ENCODE measurements at places on chromosomes 6 and 20. TPM values are rescaled to one million over a fixed set of nuclear protein-coding genes. Genes with fewer than 3 reads are reported as not detected.

Gene RIPPLY2
- total RNA-seq: not detected

Gene LRRC1
- total RNA-seq: 3.6 TPM

Gene PSORS1C2
- total RNA-seq: not detected

Gene HMGCLL1
- not detected for total RNA-seq

Gene MOCS1
- total RNA-seq: 2.6 TPM

Gene TSPO2
- total RNA-seq: not detected

Gene LPIN3
- 2.6 TPM for total RNA-seq

Gene ZBTB24
- total RNA-seq: 15.9 TPM

Gene KLC4
- total RNA-seq: 36.9 TPM

Gene CNR1
- 0.19 TPM for total RNA-seq

Gene PDCD2
- total RNA-seq: 99.4 TPM

Gene LHFPL5
- not detected for total RNA-seq

Gene UBR2
- total RNA-seq: 36.9 TPM

GRCh38 chr6:158174514-158174913 is 6.4 kb downstream of the GTF2H5 start:
- no peak for DNase-seq

DNA sequence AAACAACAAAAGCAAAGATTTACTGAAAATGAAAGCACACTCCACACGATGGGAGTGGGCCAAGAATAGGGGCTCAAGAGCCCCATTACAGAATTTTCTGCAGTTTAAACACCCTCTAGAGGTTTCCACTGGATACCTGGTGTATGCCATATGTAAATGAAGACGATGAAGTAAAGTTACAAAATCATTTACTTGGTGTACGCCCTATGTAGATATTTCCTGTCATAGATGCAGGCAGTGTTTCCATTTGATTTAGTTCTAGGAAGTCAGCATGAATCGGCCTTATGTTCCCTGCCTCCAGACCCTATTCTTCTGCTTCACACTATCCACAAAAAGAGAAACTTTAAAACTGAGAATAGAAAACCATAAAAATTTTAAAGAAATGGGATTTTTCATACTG is 404.4 kb upstream of the GJE1 start:
- no peak for DNase-seq

DNA sequence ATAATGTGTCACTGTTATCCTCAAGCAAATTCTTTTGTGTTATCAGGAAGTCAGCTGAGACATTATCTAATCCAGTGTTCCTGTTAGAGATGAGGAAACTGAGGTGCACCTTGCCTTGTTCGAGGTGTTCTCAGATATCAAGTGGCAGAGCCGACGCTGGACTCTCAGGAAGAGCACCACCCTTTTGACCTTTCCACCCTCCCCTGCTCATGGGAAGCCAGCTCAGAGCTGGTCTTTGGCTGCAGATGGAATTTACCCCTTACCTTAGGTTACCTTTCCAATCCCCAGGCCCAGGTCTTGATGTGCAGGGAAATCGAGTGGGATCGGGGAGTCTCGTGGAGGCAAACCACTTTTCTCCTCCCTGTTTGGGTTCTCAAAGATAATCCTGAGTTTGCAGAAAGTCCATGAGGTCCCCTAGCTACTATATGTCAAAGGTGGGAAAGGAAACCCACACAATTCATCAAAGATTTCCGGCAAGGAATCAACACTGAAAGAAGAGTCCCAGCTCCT is 62.9 kb upstream of the PIM1 start:
- no peak for DNase-seq

GRCh38 chr6:119446609-119447008 is 97.0 kb upstream of the MAN1A1 start:
- DNase-seq: no peak

- DNase-seq: no peak
These were observed 711.9 kb upstream of the EPHA7 start for GRCh38 chr6:94131271-94131670.

- DNase-seq: no peak
These were observed 355.5 kb downstream of the PRKN start for GRCh38 chr6:162372106-162372505.

DNA sequence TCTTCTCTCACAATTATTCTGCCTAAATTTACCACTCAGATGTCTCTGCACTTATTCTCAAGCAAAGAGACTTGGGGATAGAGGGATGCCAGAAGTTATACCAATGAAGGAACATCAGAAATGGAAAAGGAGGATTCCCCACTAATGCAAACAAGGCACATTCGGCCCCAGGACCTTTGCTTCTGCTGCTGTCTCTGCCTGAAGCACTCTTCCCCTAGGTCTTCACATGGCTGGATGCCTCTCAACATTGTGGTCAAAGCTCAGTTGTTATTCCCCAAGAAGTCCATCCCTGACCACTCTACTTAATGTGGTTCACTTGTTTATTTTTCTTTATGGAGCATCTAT is 508.7 kb downstream of the DOK5 start:
- no peak for DNase-seq

DNA sequence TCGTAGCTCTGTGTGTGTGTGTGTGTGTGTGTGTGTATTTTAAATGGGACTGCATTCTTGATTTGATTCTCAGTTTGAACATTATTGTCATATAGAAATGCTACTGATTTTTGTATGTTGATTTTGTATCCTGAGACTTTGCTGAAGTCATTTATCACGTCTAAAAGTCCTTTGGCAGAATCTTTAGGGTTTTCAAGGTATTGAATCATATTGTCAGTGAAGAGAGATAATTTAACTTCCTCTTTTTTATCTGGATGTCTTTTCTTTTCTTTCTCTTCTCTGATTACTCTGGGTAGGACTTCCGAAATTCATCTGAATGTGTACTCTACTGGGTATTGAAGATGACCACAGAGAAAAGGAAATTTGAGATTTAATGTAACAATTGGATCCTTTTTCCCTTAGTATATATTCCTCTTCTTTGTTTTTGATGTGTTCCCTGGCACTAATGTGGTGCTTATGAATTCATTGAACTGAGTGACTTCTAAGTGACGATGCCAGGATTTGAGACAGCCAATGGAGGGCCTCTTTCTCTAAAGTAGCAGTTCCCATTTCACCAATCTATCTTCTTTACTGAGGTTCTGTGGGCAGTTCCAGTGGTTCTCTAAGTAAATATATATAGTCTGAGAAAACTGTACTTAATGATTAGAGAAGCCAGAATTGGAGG is 47.6 kb downstream of the TNFAIP3 start:
- DNase-seq: no peak

DNA sequence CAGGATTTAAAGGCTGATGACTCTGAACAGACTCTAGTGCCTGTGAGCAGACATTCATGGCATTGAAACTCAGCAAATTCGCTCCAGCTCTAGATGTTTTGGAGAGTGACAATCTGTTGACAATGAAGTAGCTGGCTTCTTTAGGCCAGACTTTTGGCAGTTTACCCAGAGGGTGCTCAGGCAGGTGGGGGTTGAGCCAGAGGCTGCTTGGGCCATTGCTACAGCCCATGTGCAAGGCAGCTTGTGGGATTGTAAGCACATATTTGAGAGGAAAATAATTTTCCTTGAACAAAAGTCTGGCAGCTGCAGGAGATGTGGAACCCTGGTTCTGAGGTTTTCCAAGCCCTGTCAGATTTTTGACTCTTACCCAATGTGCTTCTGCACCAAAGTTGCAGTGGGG is 311.6 kb downstream of the CDC5L start:
- no peak for DNase-seq

- DNase-seq: no peak
These were observed 447.9 kb upstream of the OPRM1 start for GRCh38 chr6:153591159-153591558.

DNA sequence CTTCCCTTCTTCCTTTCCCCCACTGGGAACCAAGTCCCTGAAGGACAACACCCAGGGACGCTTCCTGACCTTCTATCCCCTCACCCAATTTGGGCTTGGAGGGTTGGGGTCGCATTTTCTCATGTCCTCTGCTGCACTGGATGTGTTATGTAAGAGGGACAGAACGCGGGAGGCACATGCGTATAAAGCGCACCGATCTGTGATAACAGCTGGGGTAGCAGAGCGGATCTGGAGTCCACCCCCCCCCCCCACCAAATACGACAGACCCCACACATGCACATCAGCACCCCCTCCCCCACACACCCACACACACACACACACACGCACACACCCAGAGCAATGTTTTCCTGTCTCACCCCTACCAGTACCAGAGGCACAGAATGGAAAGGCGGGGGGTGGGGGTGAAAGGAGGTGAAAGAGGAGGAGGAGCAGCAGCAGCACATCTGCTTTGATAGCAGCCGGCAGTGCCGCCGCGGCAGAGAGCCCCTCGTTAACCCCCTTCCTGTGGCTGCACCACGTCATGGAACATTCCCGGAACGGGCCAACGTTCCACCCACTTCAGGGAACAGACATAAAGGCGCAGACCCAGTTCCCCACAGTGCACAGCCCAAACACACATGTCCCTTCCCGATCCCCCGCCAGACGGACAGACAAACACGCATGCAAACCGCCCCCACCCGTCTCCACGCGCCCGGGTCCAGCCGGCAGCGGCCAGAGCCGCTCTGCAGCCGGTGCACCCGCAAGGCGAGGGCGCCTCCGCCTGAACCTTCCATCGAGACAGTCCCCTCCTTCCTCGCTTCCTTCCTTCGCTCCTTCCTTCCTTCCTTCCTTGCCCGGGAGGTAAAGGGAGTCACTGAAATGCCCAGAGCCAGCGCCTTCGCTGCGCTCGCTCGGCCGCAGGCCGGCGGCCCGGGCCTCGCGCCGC is 590 bp downstream of the HIVEP2 start:
- DNase-seq: peak; percentile 88

GRCh38 chr6:129890164-129890563 is 29.0 kb upstream of the TMEM244 start:
- no peak for DNase-seq

- DNase-seq: no peak
These were observed 4.0 kb downstream of the FUCA2 start for GRCh38 chr6:143507358-143508145.

DNA sequence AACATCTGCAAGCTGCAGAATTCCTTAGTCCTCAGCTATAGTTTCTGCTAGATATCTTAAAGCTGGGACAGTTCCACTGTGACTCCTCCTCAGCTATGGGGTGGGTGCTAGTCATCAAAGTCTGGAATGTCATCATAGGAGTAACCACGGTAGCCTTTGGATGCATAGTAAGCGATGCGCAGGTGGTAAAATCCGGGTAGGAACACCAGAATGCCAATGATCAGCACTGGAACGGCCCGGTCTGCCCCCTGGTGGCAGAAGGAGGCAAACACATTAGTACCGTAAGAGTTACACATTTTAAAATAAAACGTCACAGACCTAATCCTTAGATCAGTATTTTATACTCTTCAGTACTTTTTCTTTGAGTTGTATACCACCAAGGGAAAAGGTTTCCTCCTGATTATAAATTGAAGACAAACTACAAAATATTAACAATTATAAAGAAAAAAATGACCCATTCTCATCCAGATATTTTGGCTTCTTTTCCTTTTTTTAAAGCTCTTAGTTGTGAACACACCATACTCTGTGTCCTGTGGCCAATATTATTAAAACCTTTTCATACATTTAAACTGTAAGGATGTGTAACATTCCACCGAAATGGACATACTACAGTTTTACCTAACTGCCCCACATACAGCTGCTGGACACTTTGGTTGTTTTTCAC is 18.9 kb downstream of the PCNA start:
- peak; percentile 68 for DNase-seq

- no peak for DNase-seq
These were observed 10.2 kb downstream of the NOTCH4 start for GRCh38 chr6:32213649-32214048.

DNA sequence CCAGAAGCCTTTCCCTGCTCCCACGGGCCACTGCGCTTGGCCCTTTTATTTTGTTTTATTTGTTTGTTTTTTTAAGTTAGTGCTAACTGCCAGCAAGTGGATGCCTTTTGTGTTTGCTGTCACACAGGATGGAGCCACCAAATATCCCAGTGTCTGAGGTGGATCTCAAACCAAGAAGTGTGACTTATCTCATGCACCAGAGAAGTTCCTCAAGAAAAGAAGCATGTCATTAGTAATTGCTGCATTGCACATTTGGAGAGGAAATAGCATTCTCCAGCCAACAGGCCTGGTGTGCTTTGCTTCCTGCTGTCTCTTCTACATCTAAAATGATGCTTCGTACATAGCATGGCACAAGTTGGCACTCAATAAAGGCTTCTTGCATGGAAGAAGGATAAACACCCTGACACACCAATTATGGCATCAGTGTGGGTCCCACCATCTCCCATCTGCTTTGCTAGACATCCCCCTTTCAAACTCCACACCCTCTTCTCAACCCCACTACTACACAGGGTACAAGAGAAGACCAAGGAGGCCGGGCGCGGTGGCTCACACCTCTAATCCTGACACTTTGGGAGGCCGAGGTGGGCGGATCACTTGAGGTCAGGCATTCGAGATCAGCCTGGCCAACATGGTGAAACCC is 1.9 kb upstream of the ATP9A start:
- no peak for DNase-seq

GRCh38 chr6:41921712-41921998 is 356 bp downstream of the BYSL start:
- no peak for DNase-seq

All from activated T-cell treated with anti-CD3 and anti-CD28 coated beads, Interleukin-2, amount 50 U/mL, for 72 hours (primary cell).